ENCODE measurements at places on chromosomes 2 and 18.

GRCh38 chr2:123521854-123522253, 503.2 kb upstream of the CNTNAP5 start:
- no peak for DNase-seq

DNA sequence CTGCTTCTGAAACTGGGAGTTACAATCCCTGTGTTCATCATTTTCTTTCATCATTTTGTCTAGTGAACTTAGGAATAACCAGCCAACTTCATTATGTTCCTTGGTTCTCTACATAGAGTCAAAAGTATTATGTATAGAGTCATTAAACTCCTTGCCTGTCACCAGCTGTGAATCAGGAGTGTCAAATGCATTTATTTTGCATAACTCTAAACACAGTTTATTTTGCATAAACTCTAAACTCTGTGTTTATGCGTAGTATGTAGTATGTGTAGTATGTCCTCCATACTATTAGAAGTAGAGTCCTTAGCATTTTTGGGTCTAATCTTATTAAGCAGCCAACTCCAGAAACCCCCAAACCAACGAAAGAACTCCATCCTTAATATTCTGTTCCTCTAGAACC, 164.4 kb downstream of the EVA1A start:
- no peak for DNase-seq

DNA sequence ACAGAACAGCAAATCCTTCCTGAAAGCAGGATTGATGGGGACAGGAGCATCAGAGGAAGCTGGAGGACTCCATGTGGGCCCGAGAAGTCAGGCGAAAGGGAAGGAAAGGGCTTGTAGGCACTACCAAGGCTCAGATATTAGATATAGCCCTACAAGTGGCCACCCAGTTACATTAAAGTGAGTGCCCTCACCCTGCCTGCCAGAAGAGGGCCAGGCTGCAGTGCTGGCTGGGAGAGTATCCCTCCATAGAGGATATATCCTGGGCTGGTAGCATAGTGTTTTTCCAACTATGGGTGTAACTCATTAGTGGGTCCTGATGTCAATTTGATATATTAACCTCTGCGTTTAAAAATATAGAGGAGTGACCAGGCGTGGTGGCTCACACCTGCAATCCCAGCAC, 285.2 kb downstream of the MYCN start:
- DNase-seq: no peak

- no peak for DNase-seq
Measured at GRCh38 chr2:207512356-207512755, 17.4 kb upstream of the CREB1 start.
